ENCODE measurements at places on chromosomes 13 and 19.

DNA sequence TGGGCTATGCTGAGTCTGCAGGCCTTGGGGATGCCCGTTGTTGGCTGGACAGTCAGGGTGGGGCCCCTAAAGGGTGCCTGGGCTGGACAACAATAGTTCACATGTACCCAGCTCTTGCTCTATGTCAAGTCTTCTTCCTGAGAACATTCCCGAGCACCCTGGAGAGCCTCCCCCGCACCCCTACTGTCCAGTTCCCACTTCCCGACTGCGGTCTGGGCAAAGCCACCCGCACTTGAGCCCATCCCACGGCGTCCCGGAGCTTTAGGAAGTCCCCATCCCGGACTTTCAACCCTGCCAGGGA, 1.1 kb upstream of the MPND start:
- DNase-seq, result no peak

- DNase-seq, result peak; percentile 82
Measured at GRCh38 chr19:39438270-39438934, 2.7 kb upstream of the RPS16 start.

GRCh38 chr19:43474986-43475705, 9.7 kb upstream of the LYPD3 start:
- peak; percentile 93 for DNase-seq

DNA sequence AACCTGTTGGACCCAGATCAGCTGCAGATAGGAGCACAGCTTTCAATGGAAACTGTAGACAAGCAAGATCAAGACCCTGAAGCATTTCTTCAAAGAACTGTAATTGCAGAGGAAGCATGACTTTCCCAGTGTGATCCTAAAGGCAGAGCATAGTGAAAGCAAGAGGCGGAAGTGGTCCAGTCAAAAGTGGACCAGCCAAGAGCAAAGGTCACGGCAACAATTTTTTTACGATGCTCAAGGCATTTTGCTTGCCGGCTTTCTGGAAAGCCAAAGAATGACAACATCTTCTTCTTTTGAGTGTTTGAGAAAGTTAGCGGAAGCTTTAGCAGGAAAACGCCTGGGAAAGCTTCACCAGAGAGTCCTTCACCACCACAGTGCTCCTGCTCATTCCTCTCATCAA, 111.6 kb downstream of the RNF17 start:
- no peak for DNase-seq

DNA sequence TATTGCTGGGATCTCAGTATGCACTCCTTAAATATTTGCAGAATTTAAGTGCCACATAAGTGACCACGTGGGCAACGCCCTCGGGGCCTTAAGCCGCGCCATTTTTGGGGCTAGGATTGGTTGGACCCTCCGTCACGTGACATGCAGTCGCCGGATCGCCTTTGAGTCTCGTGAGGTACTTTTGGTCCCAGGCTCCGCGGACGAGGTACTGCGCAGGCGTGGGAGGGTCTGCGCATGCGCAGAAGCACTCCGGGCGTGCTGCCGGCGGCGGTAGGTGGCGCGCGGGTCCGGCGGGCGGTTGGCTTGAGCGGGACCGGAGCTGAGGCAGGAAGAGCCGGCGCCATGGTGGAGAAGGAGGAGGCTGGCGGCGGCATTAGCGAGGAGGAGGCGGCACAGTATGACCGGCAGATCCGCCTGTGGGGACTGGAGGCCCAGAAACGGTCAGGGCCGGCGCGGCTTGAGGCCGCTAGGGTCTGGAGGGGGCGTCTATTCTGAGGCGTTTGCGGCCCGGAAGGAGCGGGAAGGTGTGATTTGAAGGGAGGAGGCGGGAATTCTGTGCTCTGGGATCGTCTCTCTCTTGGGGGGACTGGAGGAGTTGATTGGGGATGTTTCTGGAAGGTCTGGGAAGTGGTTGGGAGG, at the start of gene SAE1:
SAE1 (plus strand) TSS at position 247 of the 639 bp plus-strand sequence; CDS start at position 343, 96 bp downstream.
- peak; percentile 98 for DNase-seq

DNA sequence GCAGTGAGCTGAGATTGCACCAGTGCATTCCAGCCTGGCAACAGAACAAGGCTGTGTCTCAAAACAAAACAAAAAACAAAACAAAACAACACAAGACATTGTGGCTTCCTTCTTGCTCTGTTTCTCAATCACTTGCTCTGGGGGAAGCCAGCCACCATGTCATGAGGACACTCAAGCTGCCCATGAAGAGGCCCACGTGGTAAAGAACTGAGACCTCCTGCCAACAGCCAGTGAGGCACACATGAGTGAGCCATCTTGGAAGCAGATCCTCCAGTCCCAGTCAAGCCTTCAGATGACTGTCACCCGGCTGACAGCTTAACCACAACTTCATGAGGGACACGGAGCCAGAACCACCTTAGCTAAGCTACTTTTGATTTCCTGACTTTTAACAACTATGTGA, 25.2 kb downstream of the CPT1C start:
- DNase-seq, result no peak

DNA sequence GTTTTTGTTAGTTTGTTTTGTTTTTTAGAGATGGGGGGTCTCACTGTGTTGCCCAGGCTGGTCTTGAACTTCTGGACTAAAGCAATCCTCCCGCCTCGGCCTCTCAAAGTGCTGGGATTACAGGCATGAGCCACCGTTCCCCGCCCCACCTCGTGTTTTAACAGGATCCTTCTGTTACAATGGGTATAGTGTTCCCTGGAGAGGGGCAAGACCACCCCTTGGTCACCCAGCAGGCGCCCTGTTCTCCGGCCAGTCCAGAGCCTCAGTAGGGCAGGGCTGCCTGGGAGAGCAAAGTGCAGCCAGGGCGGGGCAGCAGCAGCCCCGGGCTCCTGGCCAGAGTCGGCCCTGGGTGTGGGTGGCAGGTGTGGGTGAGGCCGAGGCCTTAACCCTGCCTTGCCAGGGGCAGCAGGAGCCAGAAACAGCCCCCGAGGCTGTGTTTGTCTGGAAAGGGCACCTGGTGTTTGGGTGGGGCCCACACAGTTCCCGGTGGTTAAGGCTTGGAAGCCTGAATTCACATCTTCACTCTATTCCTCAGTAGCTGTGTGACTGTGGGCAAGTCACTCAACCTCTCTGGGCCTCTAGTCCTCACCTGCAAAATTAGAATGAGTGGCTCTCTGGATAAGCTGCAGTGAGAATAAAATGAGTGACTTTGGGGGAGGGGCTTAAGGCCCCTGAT, 7.2 kb downstream of the VASP start:
- no peak for DNase-seq
